ENCODE measurements at places on chromosomes 5 and 9.

DNA sequence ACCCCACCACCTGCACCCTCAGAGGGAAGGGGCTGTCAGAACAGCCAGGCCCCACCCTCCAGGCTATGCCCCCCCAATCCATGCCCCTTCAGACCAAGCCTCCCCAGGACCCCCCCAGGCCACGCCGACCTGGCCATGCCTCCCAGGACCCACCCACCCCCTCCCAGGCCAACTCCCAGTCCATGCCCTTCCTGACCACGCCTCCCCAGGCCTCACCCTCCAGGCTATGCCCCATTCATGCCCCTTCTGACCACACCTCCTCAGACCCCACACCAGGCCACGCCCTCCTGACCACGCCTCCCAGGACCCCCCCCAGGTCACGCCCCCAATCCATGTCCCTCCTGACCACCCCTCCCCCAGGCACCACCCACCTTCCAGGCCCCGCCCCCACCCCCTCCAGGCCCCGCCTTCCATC lies 27.6 kb downstream of the TPPP start:
- DNase-seq, result no peak

GRCh38 chr5:15695215-15695731 lies 195.3 kb downstream of the FBXL7 start:
- DNase-seq, result no peak

DNA sequence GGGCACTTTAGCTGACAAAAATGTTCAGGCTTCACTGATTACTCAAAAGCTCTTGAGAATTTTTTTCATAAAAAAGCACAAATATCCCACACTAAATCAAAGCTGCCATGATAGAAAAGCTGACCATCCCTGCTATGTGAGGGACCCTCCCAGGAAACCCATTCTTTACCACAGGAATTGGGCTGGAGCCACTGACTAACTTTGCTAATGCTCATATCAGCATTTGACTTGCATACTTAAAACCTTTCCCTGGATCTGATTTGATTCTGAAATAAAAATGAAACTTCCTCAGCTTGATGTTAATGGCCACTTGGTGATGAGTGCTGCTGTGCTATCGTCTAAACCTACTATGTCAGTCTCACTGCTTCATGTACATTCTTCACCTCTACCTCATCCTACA lies 243.6 kb downstream of the PRELID2 start:
- no peak for DNase-seq

DNA sequence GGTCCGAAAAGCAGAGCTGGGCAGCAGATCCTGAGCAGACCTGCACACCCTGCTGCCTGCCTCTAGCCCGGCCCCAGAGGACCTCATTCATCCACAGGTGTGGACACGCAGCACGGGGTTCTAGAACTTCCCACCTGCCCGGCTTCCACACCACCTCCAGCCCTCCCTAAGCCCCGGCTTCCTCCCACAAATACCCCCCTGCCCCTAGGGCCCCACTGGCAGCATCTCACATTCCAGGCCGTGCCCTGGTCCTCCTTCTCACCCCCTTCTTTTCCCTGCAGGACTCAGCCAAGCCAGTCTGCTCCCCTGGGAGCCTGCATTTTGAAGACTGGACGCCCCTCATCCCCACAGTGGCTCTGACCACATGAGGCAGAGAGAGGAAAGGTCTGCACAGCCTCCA lies 138.9 kb downstream of the ADAMTS2 start:
- no peak for DNase-seq

DNA sequence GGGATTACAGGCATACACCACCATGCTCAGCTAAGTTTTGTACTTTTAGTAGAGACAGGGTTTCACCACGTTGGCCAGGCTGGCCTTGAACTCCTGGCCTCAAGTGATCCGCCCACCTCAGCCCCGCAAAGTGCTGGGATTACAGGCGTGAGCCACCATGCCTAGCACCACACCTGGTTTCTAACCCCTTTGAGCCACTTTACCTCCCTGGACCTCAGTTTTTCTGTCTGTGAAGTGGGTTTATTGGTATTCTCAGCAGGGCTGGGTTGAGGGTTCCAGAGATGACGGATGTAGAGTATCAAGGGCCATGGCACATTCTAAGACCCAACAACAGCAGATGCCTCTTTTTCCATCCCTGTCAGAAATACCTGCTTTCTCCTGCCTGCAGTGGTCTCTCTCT lies 38.6 kb downstream of the AMBP start:
- DNase-seq, result no peak

DNA sequence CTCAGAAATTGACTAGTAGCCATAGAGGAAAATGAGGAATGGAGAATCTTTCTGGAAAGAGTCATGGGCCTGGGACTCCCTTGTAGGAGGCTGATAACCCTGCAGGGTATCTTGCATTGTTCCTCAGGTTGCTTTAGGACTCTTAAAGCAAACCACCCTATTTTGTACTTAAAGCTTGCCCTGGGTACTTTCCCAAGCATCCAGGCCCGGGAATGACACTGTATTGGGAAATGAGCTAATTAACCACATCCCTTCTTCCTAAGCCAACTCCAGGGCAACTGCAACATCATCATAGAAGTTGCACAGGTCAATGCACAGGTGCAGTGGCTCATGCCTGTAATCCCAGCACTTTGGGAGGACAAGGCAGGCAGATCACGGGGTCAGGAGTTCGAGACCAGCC lies 55.9 kb downstream of the UGCG start:
- no peak for DNase-seq

DNA sequence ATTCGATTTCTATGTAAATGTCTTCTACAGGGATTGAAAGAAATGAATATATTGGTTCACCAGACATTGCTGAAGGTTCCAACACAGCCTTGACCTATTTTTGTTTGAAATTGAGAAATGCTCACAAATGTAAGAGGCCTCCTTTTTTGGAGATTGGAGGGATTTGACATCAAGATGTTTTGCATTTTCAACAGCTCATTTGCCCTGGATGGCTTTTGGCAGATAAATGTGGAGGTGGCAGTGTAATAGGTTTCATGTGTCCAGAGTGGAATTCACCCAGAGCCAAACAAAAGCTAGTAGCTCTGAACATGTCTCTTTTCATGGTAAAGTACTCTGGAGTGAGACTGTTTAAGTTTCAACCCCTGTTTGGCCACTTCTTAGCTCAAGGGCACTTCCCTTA lies 77.3 kb downstream of the PALM2AKAP2 start:
- DNase-seq, result no peak

DNA sequence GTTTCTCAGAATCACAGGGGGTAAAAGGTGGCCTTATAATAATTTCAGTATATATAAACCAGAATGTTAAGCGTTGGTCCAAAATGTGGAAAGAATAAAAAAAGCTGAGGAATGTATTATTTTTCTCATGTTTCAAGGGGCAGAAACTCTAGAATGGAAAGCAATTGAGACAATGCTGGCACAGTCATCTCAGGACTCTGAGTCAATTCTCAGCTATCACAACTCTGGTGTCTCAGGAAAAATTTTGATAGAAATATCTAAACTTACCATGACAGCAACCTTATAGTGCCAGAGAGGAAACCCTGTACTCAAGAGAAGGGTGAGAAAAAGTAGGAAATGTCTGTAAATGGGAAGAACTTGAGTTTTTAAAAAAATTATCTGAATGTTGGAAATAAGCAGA lies 1189.4 kb upstream of the NUDT12 start:
- DNase-seq, result no peak

DNA sequence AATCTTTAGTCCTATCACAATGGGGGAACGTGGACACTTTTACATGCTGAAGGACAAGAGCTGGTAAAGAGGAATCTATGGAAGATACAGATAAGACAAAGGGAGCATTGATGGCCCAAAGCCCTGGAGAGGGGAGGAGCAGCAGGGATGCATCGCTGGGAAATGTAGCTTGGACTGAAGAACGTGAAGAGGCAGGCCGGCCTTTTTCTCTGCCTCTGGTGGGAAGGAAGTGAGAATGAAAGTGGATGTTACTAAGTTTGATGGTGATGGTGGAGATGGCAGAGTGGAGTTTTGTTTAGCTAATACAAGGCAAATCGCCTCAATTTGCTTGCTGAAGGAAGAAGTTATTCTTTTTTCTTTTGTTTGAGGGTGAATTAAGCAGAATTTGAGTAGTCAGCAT lies 124.6 kb upstream of the TAF11L2 start:
- no peak for DNase-seq

DNA sequence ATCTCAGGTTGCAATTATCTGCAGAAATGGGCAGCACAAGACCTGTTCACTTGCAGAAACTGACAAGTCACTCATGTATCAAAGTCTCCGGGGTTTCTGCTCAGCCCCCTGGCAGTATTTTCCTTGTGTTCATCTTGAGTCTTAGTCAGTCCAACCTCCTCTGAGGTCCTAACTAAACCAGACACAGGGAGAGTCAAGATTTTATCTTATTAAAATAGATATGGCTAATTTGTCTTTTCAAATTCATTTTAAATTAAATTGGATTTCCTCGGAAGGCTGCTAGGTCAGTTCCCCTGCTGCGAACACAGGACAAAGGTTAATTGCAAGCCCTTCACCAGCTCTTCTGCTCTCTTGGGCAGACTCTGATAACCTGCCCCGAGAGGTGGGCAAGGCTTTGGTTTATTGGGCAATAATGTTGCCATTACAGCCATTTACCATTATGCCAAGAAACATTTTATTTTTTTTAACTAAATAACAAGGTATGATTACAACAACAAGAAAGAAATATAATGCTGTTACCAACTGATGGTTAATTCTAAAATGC lies 103.5 kb downstream of the MAPKAP1 start:
- no peak for DNase-seq

- no peak for DNase-seq
Observed at GRCh38 chr5:53041071-53041692, 52.0 kb downstream of the ITGA2 start.

- no peak for DNase-seq
Observed at GRCh38 chr9:22047596-22047995, 38.5 kb upstream of the CDKN2B start.

- no peak for DNase-seq
Observed at GRCh38 chr5:112612663-112613062, 125.0 kb upstream of the APC start.

DNA sequence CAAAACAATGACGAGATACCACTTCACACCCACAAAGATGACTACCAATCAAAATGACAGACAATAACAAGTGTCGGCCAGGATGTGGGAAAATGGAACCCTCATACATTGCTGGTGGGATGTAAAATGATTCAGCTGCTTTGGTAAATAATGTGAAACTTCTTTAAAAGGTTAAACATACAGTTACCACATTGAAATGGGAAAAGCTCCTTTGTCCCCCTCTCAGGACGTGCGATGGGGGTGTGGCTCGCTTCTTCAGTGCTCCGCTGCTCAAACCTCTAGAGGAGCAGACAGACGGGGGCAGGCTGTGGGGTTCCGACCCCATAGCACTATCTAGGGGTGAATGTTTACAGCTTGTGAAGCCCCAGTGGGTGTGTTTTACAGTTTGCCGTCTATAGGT lies 8.0 kb upstream of the PLPP6 start:
- no peak for DNase-seq

DNA sequence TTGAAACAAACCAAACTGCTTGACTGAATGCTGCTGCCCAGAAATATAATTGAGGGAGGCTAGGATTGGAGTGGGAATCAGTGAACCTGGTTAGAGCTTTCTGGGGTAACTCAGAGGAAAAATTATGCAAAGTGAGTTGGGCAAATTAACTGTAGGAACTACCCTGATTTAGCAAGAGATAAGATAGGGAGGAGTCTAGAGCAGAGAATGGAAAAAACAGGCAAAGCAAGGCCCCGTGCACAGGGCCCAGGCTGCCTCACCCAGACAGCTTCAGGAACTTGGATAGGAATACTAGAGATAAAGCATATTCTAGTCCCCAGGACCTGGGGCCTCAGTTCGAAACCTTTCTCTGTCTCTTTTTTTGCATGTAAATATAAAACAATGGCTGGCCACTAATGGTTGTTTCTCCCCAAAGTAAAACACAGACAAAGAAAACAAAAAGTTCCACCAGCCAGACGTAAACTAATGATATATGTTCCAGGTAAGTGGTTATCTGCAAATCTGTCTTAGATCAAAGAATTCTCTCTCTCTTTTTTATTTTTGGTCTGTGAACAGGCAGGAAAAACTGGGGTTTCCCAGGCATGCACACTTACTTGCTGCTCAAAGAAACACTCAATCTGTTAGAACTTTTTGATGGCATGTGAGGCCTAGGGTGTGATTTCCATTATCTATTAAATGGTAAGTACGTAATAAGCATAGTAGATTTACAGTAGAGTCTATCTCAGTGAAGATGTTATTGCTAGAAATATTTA lies 168.1 kb upstream of the MAP3K1 start:
- DNase-seq, result no peak

DNA sequence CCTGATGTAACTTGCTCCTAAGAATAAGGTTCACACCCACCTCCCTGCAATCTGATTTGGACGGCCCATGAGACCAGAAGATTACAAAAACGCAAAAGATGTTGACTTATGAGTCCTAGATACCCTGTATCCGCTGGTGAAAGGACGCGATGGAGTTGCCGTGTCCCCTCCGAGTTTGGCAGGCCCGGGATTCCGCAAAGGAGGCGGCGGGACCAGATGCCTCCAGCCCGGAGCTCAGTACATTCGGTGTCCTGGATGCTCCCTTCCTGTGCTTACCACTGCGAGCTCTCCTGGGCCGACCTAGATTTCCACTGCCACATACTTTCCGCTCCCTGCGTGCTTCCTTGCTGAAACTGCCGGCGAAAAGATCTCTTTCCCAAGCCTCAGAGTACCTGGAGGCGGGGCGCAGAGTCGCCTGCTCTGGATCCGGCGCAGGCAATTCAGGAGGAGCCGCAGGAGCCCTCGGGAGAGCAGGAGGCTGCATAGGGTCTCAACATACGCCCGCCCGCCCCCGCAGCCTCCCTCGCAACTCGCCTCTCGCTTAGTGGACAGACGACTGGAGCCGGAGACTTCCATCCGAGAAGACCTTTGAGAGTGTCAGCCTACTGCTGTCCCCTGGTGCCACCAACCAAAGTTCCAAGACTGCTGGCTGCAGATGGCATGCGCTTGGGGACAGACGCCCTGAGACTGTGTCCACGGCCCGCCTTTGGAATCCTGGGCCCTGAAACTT lies 39.8 kb downstream of the ANXA2R start:
- no peak for DNase-seq

- DNase-seq, result no peak
Observed at GRCh38 chr9:107946364-107947141, 457.0 kb upstream of the KLF4 start.

DNA sequence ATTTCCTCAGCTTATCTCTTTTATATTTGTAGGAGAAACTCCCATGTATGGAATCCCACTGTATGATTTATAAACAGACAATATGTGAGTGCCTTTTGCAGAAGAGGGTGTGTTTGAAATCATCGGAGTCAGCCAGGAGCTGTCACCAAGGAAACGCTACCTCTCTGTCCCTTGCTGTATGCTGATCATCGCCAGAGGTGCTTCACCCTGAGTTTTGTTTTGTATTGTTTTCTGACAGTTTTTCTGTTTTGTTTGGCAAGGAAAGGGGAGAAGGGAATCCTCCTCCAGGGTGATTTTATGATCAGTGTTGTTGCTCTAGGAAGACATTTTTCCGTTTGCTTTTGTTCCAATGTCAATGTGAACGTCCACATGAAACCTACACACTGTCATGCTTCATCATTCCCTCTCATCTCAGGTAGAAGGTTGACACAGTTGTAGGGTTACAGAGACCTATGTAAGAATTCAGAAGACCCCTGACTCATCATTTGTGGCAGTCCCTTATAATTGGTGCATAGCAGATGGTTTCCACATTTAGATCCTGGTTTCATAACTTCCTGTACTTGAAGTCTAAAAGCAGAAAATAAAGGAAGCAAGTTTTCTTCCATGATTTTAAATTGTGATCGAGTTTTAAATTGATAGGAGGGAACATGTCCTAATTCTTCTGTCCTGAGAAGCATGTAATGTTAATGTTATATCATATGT lies 18.0 kb upstream of the CTSL start:
- DNase-seq, result no peak

- no peak for DNase-seq
Observed at GRCh38 chr9:95273369-95274022, 44.0 kb downstream of the FANCC start.

GRCh38 chr5:19534751-19535150 lies 453.2 kb downstream of the CDH18 start:
- DNase-seq, result no peak
